ENCODE measurements at places on chromosomes 3 and 15. TPM values are rescaled to one million over a fixed set of nuclear protein-coding genes. Genes with fewer than 3 reads are reported as not detected.

ZNF592 gene
- total RNA-seq, result 22.4 TPM

MGA gene
- 52.0 TPM for total RNA-seq

CGNL1 gene
- total RNA-seq, result 36.4 TPM

KY gene
- total RNA-seq, result 0.64 TPM

HRH1 gene
- total RNA-seq, result 1.6 TPM

MYH15 gene
- total RNA-seq, result not detected

TNFSF10 gene
- total RNA-seq, result 22.1 TPM

BFSP2 gene
- total RNA-seq, result not detected

DTWD1 gene
- 29.7 TPM for total RNA-seq

ZNF385D gene
- total RNA-seq, result 8.1 TPM

CAND2 gene
- total RNA-seq, result 11.5 TPM

SLC28A1 gene
- not detected for total RNA-seq

PLS1 gene
- total RNA-seq, result 5.7 TPM

LMAN1L gene
- total RNA-seq, result 0.27 TPM

LRRC3B gene
- total RNA-seq, result 3.0 TPM

CRABP1 gene
- total RNA-seq, result 0.50 TPM

SLC24A5 gene
- not detected for total RNA-seq

HCLS1 gene
- total RNA-seq, result 30.6 TPM

ZNF502 gene
- 5.3 TPM for total RNA-seq

FAM81A gene
- total RNA-seq, result 0.15 TPM

GRM2 gene
- not detected for total RNA-seq

GOLGA8M gene
- 1.9 TPM for total RNA-seq

ARHGEF26 gene
- 154 TPM for total RNA-seq

NME9 gene
- total RNA-seq, result not detected

CYP11A1 gene
- total RNA-seq, result 2.0 TPM

TM4SF1 gene
- total RNA-seq, result 20.9 TPM

MNS1 gene
- total RNA-seq, result 0.94 TPM

GPR149 gene
- not detected for total RNA-seq

KATNBL1 gene
- 28.9 TPM for total RNA-seq

SLC33A1 gene
- 26.9 TPM for total RNA-seq

RTP1 gene
- total RNA-seq, result not detected

SKOR1 gene
- 1.1 TPM for total RNA-seq

NPAP1 gene
- not detected for total RNA-seq

CELSR3 gene
- total RNA-seq, result 0.78 TPM

TP63 gene
- total RNA-seq, result 0.13 TPM

ITIH1 gene
- total RNA-seq, result not detected

SKIL gene
- total RNA-seq, result 52.8 TPM

MYEF2 gene
- total RNA-seq, result 23.1 TPM

IGSF10 gene
- 8.3 TPM for total RNA-seq

NKTR gene
- 17.9 TPM for total RNA-seq

Data from gastroesophageal sphincter (tissue), 4 donors.